Skeletal muscle cell (primary cell): ENCODE measurements at places on chromosomes 12 and 14.

- no peak for DNase-seq
Measured at GRCh38 chr12:45973526-45973925, 16.8 kb downstream of the SCAF11 start.

DNA sequence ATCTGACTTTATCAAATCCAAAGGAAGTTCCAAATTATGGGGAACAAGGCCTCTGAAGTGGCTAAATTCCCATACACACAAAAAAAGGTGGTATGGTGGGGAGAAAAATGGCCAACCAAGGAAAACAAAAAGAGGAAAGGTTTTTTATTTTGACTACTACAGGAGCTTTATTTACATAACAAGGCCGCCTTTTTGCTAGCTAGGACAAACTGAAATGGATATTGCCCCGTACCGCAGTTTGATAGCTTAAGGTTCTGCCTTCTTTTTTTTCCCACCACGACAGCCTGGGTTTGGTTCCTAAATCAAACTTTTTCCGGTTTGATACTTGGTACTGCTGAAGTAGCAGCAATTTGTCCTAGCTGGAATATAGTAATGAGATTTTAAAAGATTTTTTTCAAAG lies 66.8 kb downstream of the COX16 start:
- DNase-seq: no peak

- no peak for DNase-seq
Measured at GRCh38 chr12:131905630-131906091, 11.2 kb downstream of the ULK1 start.

GRCh38 chr12:25854991-25855390 lies 103.5 kb upstream of the RASSF8 start:
- no peak for DNase-seq

DNA sequence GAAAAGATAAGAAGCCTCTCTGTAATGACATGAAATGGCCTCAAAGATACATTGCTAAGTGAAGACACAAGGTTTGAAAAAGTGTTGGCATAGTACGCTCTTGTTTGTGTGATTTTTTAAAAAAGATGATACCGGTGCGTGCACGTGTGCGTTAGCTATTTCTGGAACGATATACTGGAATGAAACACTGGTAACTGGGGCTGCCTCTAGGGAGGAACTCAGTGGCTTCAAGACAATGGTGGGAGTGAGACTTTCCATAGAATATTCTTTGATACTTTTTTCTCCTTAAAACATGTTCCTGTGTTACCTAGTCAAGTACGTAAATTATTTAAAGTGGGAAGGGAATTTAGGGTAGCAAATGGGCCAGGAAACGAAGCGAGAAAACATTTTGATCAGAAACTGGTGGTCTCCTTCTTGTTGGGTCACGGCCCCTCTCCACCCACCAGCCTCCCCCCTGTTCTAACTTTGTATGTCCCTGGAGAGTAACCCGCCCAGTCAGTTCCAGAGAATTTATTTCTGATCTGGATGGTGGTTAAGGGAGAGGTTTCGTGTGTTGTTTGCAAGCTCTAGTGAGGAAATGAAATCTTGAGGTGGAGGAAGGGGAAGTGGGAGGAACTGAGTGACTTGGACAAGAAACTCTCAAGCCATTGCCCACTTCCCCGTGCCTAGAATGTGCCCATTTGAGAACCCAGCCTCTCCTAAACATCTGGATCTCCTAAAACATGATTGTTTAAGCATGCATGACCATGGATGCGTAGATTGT lies 6.6 kb downstream of the FGF6 start:
- no peak for DNase-seq

DNA sequence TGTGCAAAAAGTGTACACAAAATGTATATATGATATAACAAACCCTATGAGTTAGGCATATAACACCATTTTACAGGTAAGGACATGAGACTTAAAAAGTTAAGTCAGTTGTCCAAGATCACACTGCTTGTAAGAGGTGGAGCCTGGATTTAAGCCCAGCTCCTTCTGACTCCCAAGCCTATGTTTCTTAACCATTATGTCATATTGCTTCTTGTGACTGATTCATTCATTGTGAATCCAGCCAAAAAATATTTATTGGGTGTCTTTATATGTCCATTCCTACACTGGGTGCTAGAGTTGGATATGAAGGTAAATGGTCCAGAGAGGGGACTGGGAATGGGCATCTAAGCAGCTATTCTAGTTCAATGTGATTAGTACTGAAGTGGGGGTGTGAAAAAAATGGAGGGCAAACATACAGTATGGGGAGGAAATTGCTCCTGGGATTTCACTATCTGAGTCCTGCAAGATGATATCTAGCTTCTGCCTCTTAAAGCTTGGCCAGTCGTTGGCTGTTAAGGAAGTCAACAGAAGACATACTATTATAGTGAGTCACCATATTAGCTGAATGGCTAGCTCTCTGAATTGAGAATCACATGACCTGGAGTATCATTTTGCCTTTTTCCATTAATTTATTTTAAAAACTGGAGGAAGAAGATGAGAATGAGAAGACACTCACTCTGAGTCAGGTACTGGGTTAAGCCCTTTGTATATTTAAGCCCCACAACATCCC lies 28.8 kb downstream of the PAX9 start:
- peak; percentile 16 for DNase-seq

DNA sequence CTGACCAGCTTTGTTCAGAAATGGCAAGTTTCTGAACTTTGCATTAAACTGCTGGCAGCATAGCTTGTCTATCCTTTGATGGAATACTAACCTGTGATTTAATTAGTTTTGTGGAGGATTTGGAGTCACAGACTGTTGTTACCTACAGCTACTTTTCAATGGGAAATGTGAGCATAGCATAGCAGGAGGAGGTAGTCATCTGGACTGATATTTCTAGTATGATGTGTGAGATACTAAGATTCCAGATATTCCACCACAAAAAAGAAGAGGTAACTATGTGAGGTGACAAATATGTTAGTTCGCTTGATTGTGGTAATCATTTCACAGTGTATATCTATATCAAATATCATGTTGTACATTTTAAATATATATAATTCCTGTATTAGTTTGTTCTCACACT lies 833.0 kb downstream of the SLC6A15 start:
- no peak for DNase-seq

- no peak for DNase-seq
Measured at GRCh38 chr14:94395282-94395887, 7.0 kb upstream of the SERPINA1 start.

- no peak for DNase-seq
Measured at GRCh38 chr14:63428486-63428885, 109.8 kb upstream of the GPHB5 start.

GRCh38 chr14:21894003-21894897 lies 220.6 kb upstream of the OR4E1 start:
- DNase-seq: no peak

- DNase-seq: no peak
Measured at GRCh38 chr14:48111151-48111550, 435.7 kb upstream of the MDGA2 start.

DNA sequence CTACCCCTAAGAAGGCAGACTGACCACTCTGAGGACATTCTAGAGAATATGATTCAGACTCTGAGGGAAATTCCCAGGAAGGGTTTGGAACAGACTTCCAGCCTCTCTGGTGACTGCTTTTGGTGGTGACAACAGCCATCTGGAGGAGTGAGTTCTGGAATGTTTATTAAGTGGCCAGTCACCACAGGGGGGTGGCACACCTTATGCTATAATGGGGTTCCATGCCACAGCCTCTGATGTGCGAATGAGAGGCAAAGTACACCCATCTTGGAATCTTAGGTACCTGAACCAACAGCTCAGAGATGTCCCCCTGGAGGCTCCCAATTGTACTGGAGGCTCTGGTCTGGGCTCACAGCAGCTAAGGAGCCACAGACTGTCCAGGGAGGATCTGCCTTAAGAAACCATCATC lies 9.5 kb upstream of the TINF2 start:
- DNase-seq: no peak

- no peak for DNase-seq
Measured at GRCh38 chr12:80142640-80143039, 43.3 kb downstream of the OTOGL start.

GRCh38 chr14:92511453-92512238 lies 1.9 kb upstream of the RIN3 start:
- DNase-seq: peak; percentile 89

DNA sequence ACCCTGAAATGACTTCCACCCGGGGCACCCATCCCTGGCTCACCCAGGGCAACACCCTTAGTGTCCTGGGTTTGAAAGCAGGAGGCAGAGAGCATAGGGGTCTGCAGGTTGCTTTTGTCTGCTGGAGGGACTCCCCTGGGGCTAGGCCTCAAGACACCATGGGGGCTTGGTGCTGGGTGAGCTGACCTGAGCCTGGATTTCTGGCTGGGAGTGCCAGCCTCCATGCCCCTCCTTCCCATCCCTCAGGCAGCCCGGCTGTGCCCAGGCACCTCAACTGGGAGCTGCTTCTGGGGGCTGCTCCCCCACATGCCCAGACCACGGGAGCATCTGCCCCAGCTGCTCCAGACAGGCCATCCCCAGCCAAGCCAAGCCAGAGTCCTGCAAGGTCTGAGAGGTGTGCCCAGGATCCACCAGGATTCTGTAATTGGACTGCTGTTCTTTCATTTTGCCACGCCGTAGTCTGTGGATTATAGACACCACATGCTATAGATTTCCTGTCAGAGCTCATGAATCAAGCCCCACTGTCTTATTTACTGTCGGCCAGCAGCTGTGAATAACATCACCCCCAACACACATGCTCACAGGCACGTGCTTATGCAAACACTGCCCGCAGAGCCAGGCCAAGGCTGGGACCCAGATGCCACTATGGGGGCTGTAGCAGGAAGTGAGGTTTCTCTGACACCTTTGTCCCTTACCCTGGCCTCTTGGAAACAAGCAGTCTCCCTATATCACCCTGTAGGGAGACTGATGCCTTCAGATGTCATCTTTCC lies 29.4 kb upstream of the ESRRB start:
- DNase-seq: peak; percentile 2

DNA sequence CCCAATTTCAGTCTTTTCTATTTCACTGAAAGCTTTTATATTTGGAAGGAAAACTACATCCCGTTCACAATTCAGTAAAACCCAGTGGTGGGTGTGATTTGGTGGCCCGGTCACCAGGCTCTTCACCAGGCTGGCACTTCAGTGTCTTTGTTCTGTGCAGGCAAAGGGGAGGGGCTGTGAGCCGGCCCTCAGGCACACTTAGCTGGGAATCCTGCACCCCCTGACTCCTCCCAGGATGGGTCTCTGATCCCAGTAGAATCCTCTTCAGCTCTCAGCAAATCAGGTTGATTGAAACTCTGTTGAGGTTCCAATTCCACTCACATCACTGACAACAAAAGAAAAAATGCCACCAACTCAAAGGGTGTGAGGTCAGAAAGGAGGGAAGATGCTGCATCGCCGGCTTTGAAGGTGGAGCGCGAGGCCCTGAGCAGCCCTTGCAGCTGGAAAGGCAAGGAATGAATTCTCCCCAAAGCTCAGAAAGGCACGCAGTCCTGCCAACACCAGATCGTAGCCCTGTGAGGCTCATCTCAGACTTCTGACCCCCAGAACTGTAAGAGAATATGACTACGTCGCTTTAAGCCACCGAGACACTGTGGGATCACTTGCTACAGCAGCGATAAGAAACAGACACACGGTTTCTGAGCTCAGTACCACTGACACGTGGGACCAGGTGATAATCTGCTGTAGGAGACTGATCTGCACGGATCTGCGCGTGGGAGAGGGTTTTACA lies 166.6 kb downstream of the PIWIL1 start:
- DNase-seq: no peak

- no peak for DNase-seq
Measured at GRCh38 chr14:59200195-59200594, 11.7 kb downstream of the DAAM1 start.

DNA sequence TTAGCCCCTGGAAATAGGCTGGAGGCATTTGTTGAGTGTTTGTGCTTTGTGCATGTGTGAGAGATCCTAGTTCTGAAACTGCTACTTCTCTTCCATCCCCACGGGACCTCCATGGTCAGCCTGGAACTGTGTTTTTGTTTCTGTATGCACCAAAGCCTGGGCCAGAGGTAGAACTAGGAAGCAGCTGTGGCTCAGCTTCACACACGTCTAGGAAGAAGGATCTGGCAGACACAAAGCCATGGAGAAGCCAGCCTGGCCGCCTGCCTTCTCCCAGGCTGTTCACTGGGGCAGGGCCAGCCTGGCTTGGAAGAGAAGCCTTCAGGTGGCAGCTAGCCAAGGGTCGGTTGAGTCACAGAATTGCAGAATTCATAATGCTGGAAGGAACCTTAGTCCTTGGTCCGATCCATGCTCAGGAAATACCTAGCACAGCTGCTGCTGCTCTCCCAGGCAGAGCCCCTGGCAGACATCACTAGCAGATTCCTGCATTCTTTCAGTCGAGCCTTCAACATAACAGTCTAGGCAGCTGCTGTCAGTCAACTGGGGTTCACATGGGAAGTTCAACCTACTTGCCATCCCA lies 27.0 kb downstream of the RIN3 start:
- DNase-seq: peak; percentile 99

DNA sequence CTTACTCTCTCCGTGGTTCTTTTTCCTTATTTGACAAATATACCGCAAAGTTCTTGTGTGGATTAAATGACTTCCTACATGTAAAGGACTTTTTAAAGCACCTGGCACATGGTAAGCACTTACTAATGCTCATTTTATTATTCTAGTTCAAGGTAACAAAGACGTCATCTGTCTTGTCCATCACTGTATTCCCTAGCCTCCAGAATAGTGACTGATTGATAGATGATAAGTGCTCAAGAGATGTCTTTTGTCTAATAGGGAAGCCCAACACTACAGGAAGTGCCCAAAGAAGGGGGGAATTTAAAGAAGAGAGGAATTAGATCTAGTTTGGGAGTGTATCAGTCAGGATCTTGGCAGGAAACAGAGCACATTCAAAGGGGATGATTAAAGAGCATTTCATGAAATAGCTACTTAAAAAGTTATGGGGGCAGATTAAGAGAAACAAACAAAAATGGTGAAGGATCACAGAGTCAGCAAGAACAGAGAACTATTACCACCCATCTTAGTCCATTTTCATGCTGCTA lies 151.9 kb downstream of the GXYLT1 start:
- no peak for DNase-seq

DNA sequence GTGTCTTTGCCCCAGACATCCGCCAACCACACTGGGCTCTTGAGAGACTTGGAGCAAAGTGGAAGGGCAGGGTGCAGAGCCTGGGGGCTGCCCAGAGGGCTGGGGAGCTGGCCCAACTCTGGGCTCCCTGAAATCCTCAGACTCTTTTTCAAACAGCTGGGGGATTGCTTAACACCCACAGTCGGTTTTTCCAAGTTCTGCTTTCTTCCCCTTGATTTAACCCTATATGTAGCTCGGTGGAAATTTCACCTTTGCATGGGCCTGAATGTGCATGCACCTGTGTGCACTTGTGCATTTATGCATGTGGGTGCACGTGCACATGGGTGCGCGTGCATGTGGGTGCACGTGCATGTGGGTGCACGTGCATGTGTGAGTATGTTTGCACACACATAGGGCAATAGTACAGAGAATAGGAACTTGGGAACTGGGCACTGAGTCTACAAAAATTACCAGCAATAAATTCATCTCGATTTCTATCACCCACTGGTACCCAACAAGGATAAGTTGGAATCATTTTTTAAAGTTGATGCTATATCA lies 52.3 kb upstream of the RFLNA start:
- no peak for DNase-seq

DNA sequence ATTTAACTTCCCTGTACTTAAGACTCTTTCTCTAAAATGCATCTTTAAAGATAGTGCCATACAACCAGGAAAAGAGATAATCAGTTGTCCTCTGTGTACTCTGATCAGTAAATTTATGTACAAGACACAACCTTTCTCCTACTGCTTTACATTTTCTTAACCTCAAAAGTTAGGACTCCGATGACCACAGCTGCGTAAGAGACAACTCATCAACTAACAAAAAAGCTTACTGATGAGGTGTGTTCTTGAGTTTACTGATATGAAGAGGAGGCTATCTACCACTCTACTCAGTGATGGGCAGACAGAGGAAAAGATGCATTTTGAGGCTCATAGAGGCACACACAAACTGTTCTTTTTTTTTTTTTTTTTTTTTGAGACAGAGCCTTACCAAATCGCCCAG lies 71.4 kb upstream of the HIF1A start:
- no peak for DNase-seq
